ENCODE measurements at places on chromosomes 11 and 22. TPM values are rescaled to one million over a fixed set of nuclear protein-coding genes. Genes with fewer than 3 reads are reported as not detected.

Gene HORMAD2
- total RNA-seq, result not detected

DNA sequence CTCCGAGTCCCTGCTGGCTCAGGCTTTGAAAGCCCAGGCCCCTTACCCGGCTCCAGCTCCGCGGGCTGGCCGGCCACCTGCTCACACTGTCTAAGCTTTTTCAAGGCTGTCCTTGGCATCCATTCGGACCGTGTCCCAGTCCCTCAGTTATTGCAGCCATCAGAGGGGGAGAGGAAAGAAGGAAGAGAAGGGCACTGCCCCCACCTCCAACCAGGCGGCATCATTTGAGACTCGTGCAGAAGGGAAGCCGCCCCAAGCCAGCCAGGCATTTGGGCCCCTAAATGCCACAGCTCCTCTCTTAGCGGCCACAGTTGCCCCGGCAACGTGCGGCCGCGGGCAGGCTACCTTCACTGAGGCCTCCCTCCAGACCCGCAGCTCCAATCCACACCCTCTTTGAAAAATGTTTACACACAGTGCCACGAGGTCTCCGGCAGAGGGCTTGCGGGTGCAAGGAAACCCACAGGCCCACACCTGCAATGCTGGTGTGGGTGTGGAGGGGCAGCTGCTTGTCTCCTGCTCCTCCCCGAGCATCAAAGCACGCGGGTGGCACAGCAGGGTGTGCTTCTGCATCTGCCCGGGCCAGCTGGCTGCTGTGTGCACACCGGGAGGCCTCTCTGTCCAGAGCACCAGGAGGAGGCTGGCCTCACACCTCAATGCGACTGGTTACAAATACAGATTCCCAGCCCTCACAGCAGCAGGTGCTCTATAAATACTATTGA is 124.4 kb downstream of the CTTN start:
- no peaks in the 10 kb centered on the region for H3K4me1 ChIP-seq
- no peaks in the 10 kb centered on the region for H3K36me3 ChIP-seq
- no peak for DNase-seq
- no peak overlapping the region for H3K4me3 ChIP-seq
- H3K27ac ChIP-seq, result no peak overlapping the region

Gene GAS2
- 0.62 TPM for total RNA-seq

Gene SLC22A6
- total RNA-seq, result not detected

- H3K27me3 ChIP-seq, result peaks cover 17% of the 10 kb centered on the region
- no peaks in the 10 kb centered on the region for H3K4me1 ChIP-seq
- no peaks in the 10 kb centered on the region for H3K36me3 ChIP-seq
- no peak for DNase-seq
- H3K27ac ChIP-seq, result no peak overlapping the region
- H3K4me3 ChIP-seq, result no peak overlapping the region
Measured at GRCh38 chr11:19595840-19596751, 116.5 kb upstream of the NAV2 start.

Gene KCTD14
- 0.27 TPM for total RNA-seq

GRCh38 chr22:46984751-46985506 is 222.5 kb downstream of the TBC1D22A start:
- peaks cover 5% of the 10 kb centered on the region for H3K36me3 ChIP-seq
- H3K27ac ChIP-seq, result no peak overlapping the region
- DNase-seq, result no peak
- H3K27me3 ChIP-seq, result no peaks in the 10 kb centered on the region
- H3K4me1 ChIP-seq, result no peaks in the 10 kb centered on the region
- H3K4me3 ChIP-seq, result no peak overlapping the region

- no peak overlapping the region for H3K4me3 ChIP-seq
- no peaks in the 10 kb centered on the region for H3K36me3 ChIP-seq
- H3K27me3 ChIP-seq, result no peaks in the 10 kb centered on the region
- H3K27ac ChIP-seq, result no peak overlapping the region
- peak; percentile 18 for DNase-seq
Measured at GRCh38 chr11:86637988-86638387, 34.4 kb downstream of the ME3 start.

DNA sequence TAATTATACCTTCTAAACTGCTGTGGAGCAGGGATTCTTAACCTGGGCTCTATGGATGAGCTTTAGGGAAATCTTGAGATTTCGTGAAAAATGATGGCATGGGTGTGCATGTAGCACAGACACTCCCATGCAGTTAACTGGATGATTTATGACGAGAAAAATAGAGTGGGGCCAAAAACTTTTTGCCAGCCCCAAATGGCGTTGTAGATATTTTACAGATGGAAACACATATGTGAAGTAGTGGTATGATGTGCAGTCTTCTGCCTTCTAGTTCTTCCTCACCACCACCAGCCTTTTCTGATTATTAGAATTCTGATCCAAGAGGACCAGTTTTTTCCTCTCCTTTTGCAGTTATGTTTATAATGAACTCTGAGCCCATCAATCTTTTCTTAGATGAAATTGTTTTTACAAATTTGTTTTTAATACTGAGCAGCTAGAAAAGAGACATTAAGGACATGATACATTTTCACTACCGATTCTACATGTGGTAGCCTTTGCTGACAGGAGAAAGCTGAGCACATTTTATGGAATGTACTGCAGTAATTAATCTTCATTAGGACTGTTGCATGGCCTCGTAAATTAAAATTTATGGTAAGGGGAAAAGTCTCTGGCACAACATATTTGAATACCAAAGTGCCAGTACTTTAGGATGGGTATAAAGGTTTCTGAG is 261.4 kb downstream of the DDX10 start:
- DNase-seq, result no peak
- no peak overlapping the region for H3K27ac ChIP-seq
- peaks cover 18% of the 10 kb centered on the region for H3K36me3 ChIP-seq
- H3K4me1 ChIP-seq, result no peaks in the 10 kb centered on the region
- no peak overlapping the region for H3K4me3 ChIP-seq
- H3K27me3 ChIP-seq, result no peaks in the 10 kb centered on the region

GRCh38 chr11:111324277-111324720 is 26.0 kb downstream of the POU2AF3 start:
- DNase-seq, result no peak
- H3K27ac ChIP-seq, result no peak overlapping the region
- H3K27me3 ChIP-seq, result no peaks in the 10 kb centered on the region
- H3K36me3 ChIP-seq, result no peaks in the 10 kb centered on the region

- H3K4me3 ChIP-seq, result no peak overlapping the region
- H3K4me1 ChIP-seq, result no peaks in the 10 kb centered on the region
- H3K36me3 ChIP-seq, result no peaks in the 10 kb centered on the region
Measured at GRCh38 chr11:116239247-116239646, 533.5 kb downstream of the BUD13 start.

Gene OTOG
- total RNA-seq, result not detected

Gene RTN4RL2
- total RNA-seq, result 0.99 TPM

Gene MYBPC3
- total RNA-seq, result not detected

- no peak overlapping the region for H3K4me3 ChIP-seq
- peaks cover 14% of the 10 kb centered on the region for H3K36me3 ChIP-seq
- no peak for DNase-seq
- no peaks in the 10 kb centered on the region for H3K27me3 ChIP-seq
- no peak overlapping the region for H3K27ac ChIP-seq
Measured at GRCh38 chr11:78520230-78520629, 54.4 kb downstream of the NARS2 start.

- no peak overlapping the region for H3K4me3 ChIP-seq
- H3K27ac ChIP-seq, result no peak overlapping the region
- DNase-seq, result no peak
- no peaks in the 10 kb centered on the region for H3K36me3 ChIP-seq
- H3K4me1 ChIP-seq, result no peaks in the 10 kb centered on the region
Measured at GRCh38 chr22:36724836-36725235, 21.3 kb upstream of the CACNG2 start.

Gene CREB3L1
- total RNA-seq, result 0.12 TPM

GRCh38 chr11:41392596-41392995 is 66.9 kb downstream of the LRRC4C start:
- no peaks in the 10 kb centered on the region for H3K36me3 ChIP-seq
- no peak overlapping the region for H3K27ac ChIP-seq
- no peak overlapping the region for H3K4me3 ChIP-seq
- DNase-seq, result no peak
- no peaks in the 10 kb centered on the region for H3K27me3 ChIP-seq

GRCh38 chr22:44938886-44939285 is 70.9 kb downstream of the PHF21B start:
- H3K27me3 ChIP-seq, result peaks cover 2% of the 10 kb centered on the region
- no peak overlapping the region for H3K4me3 ChIP-seq
- DNase-seq, result no peak
- no peaks in the 10 kb centered on the region for H3K36me3 ChIP-seq
- H3K27ac ChIP-seq, result no peak overlapping the region

- peaks cover 20% of the 10 kb centered on the region for H3K27me3 ChIP-seq
- no peak overlapping the region for H3K4me3 ChIP-seq
- peaks cover 2% of the 10 kb centered on the region for H3K4me1 ChIP-seq
Measured at GRCh38 chr22:43389227-43389836, 22.5 kb upstream of the MPPED1 start.

DNA sequence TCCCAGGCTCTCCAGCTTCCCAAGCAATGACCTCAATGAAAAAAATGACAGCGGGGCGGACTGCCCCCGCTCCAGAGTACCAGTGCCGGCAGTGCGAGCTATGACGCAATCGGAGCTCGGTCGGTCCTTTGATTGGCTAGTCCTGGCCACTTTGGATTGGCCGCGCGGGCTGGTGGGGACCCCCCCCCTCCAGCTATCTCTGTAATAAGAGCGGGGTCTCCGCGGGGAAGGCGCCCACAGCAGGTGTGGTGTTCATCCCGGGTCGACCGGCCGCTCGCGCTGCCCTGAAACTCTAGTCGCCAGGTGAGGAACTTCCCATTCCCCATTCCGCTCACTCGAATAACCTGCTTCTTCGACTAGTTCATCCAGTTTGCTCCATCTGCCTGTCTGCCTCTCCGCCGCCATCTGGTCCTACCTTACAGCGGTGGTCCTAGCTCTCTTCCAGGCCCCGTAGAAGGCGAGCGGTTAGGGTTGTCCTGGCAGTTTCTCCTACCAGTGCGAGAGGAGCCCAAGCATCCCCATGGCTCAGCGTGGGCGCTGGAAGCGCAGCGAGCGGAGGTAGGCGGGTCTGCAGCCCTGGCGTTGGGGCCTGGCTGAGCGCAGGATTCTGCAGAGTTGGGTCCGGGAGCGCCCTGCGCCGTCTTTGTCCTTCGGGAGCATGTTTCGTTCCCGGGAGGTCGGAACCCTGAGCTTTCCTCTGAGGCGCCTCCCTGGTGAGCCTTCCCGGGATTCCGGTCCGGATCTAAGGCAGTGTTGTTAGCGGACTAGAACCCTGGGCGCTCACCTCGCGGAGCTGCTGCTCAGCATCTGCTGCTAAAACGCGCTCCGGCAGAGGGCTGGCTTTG is at the start of gene CALCB:
Gene CALCB (plus strand): TSS at position 233 of the 845 bp plus-strand sequence. CDS start 1,126 bp downstream, outside the sequence.
- peak within 1 kb of the TSS; percentile 43 for H3K27ac ChIP-seq
- peaks cover 10% of the 10 kb centered on the region for H3K4me1 ChIP-seq
- peak within 1 kb of the TSS; percentile 86 for H3K4me3 ChIP-seq
- H3K36me3 ChIP-seq, result peaks cover 6% of the 10 kb centered on the region
- H3K27me3 ChIP-seq, result peaks cover 9% of the 10 kb centered on the region
- DNase-seq, result peak; percentile 58

DNA sequence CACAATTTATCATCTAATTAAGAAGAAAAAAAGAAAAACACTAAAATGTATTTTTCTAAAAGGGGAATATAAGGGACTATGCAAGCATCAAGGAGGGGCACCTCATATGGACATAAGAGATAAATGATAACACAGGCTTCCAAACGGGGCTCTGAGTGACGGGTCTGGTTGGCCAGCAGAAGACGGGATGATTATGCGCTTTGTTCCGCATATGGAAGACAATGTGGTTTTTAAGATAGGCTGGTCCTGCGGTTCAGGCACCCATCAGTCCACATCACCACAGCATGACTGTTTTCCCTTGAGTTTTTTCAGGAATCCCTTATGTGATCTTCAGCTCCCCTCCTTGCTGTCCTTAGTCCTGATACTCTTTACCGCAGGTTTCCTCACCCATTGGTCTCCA is 404.6 kb downstream of the OPCML start:
- no peaks in the 10 kb centered on the region for H3K36me3 ChIP-seq
- H3K4me3 ChIP-seq, result no peak overlapping the region
- peaks cover 3% of the 10 kb centered on the region for H3K27me3 ChIP-seq
- no peaks in the 10 kb centered on the region for H3K4me1 ChIP-seq
- no peak for DNase-seq

Gene PACSIN3
- 7.2 TPM for total RNA-seq

- H3K36me3 ChIP-seq, result no peaks in the 10 kb centered on the region
- H3K4me3 ChIP-seq, result peak overlapping the region; percentile 40
- peaks cover 9% of the 10 kb centered on the region for H3K4me1 ChIP-seq
- DNase-seq, result no peak
- no peak overlapping the region for H3K27ac ChIP-seq
- peaks cover 48% of the 10 kb centered on the region for H3K27me3 ChIP-seq
Measured at GRCh38 chr22:44325718-44326490, 13.2 kb upstream of the SHISAL1 start.

DNA sequence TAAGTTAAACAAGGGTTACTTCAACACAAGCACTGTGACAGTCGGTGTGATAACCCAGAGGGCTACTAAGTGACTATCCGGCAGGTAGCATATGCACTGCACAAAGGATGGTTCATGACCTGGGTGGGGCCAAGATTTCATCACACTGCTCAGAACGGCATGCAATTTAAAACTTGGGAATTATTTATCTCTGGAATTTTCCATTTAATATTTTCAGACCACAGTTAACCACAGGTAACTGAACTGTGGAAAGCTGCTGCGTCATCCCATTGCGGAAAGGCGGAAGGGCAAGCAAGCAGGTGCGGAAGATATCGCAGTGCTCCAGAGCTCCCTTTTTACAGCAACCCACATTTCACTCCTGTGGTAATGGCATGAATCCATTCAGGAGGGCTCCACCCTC is 540.8 kb downstream of the INSC start:
- H3K4me1 ChIP-seq, result peaks cover 3% of the 10 kb centered on the region
- H3K36me3 ChIP-seq, result no peaks in the 10 kb centered on the region
- H3K4me3 ChIP-seq, result no peak overlapping the region
- DNase-seq, result no peak

DNA sequence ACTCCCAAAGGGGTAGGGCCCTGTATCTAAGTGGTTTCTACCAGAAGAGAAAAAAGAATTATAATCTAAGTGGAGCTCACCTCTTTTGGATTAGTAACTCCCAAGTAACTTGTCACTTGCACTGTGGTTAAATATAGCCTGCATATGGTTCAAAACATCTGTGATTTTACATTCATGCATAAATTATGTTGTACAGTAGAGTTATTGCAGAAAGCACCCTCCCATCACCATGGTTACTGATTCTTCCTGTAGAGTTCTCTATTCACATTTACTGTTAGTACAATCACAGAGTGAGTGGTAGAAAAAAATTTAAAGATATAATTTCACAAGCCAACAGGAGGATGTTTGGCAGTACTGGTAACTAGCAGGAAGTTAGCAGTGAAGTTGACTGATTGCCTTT is 80.4 kb downstream of the LRRC4C start:
- H3K27ac ChIP-seq, result no peak overlapping the region
- H3K4me1 ChIP-seq, result no peaks in the 10 kb centered on the region
- DNase-seq, result no peak
- H3K27me3 ChIP-seq, result no peaks in the 10 kb centered on the region
- H3K4me3 ChIP-seq, result no peak overlapping the region
- no peaks in the 10 kb centered on the region for H3K36me3 ChIP-seq

GRCh38 chr22:28802595-28803123 is 2.3 kb upstream of the XBP1 start:
- H3K27me3 ChIP-seq, result no peaks in the 10 kb centered on the region
- no peak for DNase-seq
- H3K36me3 ChIP-seq, result peaks cover 25% of the 10 kb centered on the region

GRCh38 chr11:117058761-117059261 is 39.4 kb downstream of the SIK3 start:
- H3K4me3 ChIP-seq, result no peak overlapping the region
- peaks cover 51% of the 10 kb centered on the region for H3K4me1 ChIP-seq
- no peak for DNase-seq
- no peak overlapping the region for H3K27ac ChIP-seq

- H3K36me3 ChIP-seq, result no peaks in the 10 kb centered on the region
- DNase-seq, result no peak
- no peak overlapping the region for H3K27ac ChIP-seq
- no peaks in the 10 kb centered on the region for H3K4me1 ChIP-seq
- H3K27me3 ChIP-seq, result peaks cover 9% of the 10 kb centered on the region
Measured at GRCh38 chr22:50136581-50137015, 33.9 kb upstream of the PANX2 start.
